DND-41 (cell line): ENCODE measurements at places on chromosomes 2 and 18.
A peak's percentile ranks its signal among the peaks of the same experiment; 100 is the strongest.

GRCh38 chr2:65749545-65749944 is 317.1 kb upstream of the SPRED2 start:
- no peak overlapping the region for H3K4me3 ChIP-seq
- DNase-seq: no peak
- H3K4me1 ChIP-seq: no peaks in the 10 kb centered on the region
- no peak overlapping the region for H3K27ac ChIP-seq
- no peaks in the 10 kb centered on the region for H3K27me3 ChIP-seq

- H3K4me1 ChIP-seq: no peaks in the 10 kb centered on the region
- DNase-seq: peak; percentile 22
- H3K27me3 ChIP-seq: no peaks in the 10 kb centered on the region
- H3K36me3 ChIP-seq: peaks cover 56% of the 10 kb centered on the region
- H3K27ac ChIP-seq: peak overlapping the region; percentile 11; the same call in 1 of the 2 replicates
Observed at GRCh38 chr2:216665717-216666116, 29.6 kb downstream of the IGFBP5 start.

DNA sequence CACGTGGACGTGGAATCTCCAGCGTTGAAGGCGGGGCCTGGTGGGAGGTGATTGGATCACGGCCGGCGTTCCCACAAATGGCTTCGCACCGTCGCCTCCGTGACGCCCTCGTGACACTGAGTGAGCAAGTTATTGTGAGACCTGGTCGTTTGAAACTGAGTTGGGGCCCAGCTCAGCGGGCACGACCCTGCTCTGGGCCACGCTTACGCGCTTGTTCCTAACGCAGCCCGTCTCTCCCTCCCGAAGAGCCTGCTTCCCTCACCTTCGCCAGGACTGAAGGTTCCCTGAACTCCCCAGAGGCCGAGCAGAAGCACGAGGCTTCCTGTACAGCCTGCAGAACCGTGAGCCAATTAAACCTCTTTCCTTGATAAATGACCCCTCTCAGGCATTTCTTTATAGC is 121.8 kb downstream of the RTP5 start:
- peaks cover under 1% of the 10 kb centered on the region; the same call in 1 of the 2 replicates for H3K4me1 ChIP-seq
- H3K36me3 ChIP-seq: no peaks in the 10 kb centered on the region
- no peak overlapping the region for H3K4me3 ChIP-seq
- DNase-seq: no peak
- no peak overlapping the region for H3K27ac ChIP-seq

DNA sequence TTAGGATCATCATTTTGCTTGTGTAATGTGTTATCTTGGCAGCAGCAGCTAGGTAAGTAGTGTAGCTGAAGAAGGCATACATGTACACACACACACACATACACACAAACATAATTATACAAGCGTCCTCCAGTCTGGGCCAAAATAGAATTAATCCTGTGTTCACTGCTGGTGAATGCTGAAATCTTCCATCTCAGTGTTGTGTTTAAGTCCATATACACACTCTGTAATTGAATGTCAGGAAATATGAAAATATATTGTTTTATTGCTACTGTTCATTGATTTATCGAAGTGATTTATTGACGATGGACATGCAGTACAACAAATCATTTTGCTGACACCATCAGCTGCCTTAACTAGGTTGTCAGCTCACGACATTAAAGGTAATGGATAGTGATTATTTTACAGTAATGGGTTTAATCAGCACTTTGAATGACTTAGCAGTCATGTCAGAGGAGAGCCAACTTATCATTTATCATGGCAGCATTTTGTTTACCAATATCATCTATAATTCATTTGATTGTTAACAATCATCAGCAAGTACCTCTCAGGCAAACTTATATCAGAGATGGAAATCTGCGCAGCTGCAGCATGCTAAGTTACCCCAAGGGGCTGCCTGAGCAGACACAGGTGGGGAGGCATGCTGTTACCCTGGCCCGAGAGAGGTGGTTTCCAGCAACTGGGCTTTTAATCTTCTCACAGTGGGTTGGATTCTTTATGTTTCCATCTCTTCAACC is 83.7 kb upstream of the FSHR start:
- no peak overlapping the region for H3K4me3 ChIP-seq
- no peaks in the 10 kb centered on the region for H3K36me3 ChIP-seq
- DNase-seq: no peak
- H3K27ac ChIP-seq: no peak overlapping the region
- H3K27me3 ChIP-seq: peaks cover 2% of the 10 kb centered on the region
- H3K4me1 ChIP-seq: no peaks in the 10 kb centered on the region

- peaks cover 8% of the 10 kb centered on the region; the same call in 1 of the 2 replicates for H3K4me1 ChIP-seq
- no peak overlapping the region for H3K4me3 ChIP-seq
- no peaks in the 10 kb centered on the region for H3K36me3 ChIP-seq
- no peak overlapping the region for H3K27ac ChIP-seq
- no peak for DNase-seq
Observed at GRCh38 chr2:213161759-213162515, 10.5 kb upstream of the IKZF2 start.

DNA sequence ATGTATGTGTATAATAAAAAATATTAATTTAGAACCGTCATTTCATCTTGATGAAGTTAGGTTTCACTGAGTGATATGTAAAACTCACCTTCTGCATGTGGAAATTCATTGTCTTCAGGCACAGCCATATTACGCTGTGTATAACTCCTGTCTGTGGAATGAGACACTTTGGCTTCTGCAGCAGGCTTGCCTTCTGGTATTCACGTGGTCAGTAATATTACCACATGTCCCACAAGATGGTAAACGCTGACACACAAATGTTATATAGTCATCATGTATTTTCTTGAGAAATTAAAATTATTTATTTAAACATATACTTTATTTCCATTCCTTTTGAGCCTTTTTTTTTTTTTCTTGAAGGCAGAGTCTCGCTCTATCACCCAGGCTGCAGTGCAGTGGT is 25.1 kb upstream of the AAK1 start:
- H3K4me3 ChIP-seq: no peak overlapping the region
- no peaks in the 10 kb centered on the region for H3K27me3 ChIP-seq
- H3K27ac ChIP-seq: no peak overlapping the region

DNA sequence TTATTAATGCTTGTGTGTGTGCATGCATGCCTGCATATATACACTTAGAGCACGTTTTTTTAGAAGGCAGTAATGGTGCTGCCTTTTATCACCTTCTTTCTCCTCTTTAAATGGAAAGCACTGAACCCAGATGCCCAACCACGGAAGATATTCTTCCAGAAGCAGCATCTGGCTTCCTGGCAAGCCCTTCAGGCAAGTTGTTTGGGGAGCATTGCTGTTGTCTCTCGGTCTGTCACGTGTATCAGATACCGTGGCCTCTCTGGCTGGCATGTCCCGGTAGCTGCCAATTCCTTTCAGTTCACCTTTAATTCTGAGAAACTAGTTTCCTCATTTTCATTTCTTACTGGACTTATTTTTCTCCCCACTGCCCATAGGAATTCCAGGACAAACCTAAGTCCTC is 587.8 kb downstream of the ARHGAP15 start:
- no peak overlapping the region for H3K27ac ChIP-seq
- no peaks in the 10 kb centered on the region for H3K4me1 ChIP-seq
- no peak overlapping the region for H3K4me3 ChIP-seq
- no peaks in the 10 kb centered on the region for H3K27me3 ChIP-seq
- DNase-seq: no peak
- peaks cover 38% of the 10 kb centered on the region for H3K36me3 ChIP-seq

GRCh38 chr18:71116535-71116934 is 827.7 kb downstream of the SOCS6 start:
- no peak for DNase-seq
- no peaks in the 10 kb centered on the region for H3K4me1 ChIP-seq
- no peaks in the 10 kb centered on the region for H3K36me3 ChIP-seq
- no peak overlapping the region for H3K27ac ChIP-seq
- no peaks in the 10 kb centered on the region for H3K27me3 ChIP-seq

GRCh38 chr18:8526332-8526731 is 82.9 kb upstream of the RAB12 start:
- H3K27me3 ChIP-seq: no peaks in the 10 kb centered on the region
- H3K27ac ChIP-seq: no peak overlapping the region
- no peak for DNase-seq
- no peaks in the 10 kb centered on the region for H3K36me3 ChIP-seq
- H3K4me1 ChIP-seq: no peaks in the 10 kb centered on the region
- no peak overlapping the region for H3K4me3 ChIP-seq

GRCh38 chr2:98282109-98282508 is 64.1 kb upstream of the CNGA3 start:
- peaks cover 16% of the 10 kb centered on the region for H3K27me3 ChIP-seq
- DNase-seq: no peak
- H3K27ac ChIP-seq: no peak overlapping the region
- H3K4me1 ChIP-seq: no peaks in the 10 kb centered on the region
- H3K36me3 ChIP-seq: no peaks in the 10 kb centered on the region

DNA sequence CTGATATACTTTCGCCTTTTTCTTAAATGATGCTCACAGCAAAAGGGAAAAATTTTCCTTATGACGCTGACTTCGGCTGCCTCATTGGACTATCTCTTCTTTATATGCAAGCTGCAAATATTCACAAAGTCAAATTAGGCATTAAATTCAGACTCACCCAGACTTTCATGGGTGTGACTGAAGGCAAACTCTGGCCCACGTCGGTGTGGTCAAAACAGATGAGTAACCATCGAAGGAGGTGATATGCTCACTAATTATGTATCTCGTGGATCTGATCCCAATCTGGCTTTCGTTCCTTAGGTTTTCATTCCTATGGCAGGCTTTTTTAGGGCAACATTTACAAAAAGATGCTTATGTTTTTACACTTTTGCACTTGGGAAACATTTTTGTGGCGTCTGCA is 36.6 kb downstream of the FAM124B start:
- no peak overlapping the region for H3K4me3 ChIP-seq
- no peaks in the 10 kb centered on the region for H3K36me3 ChIP-seq
- no peaks in the 10 kb centered on the region for H3K27me3 ChIP-seq
- no peaks in the 10 kb centered on the region for H3K4me1 ChIP-seq

GRCh38 chr2:160261732-160262131 is 61.7 kb upstream of the ITGB6 start:
- H3K4me3 ChIP-seq: no peak overlapping the region
- DNase-seq: no peak
- no peak overlapping the region for H3K27ac ChIP-seq
- H3K27me3 ChIP-seq: no peaks in the 10 kb centered on the region
- no peaks in the 10 kb centered on the region for H3K36me3 ChIP-seq

DNA sequence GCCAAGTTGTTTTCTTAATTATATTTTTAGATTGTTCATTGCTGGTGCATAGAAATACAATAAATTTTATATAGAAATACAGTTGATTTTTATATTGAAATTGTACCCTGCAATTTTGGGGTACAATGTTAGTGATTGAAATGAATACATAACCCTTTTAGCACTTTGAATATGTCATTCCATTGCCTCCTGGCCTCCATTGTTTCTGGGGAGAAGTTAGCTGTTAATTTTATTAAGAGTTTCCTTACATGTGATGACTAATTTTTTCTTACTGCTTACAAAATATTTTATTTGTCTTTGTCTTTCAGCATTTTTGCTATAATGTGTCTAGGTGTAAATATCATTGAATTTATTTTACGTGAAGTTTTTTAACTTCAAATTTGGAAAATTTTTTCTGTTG is 176.5 kb upstream of the DCC start:
- no peak overlapping the region for H3K27ac ChIP-seq
- no peak overlapping the region for H3K4me3 ChIP-seq
- DNase-seq: no peak
- H3K36me3 ChIP-seq: no peaks in the 10 kb centered on the region
- no peaks in the 10 kb centered on the region for H3K27me3 ChIP-seq
- no peaks in the 10 kb centered on the region for H3K4me1 ChIP-seq

GRCh38 chr2:26169681-26170414 is 3.0 kb upstream of the GAREM2 start:
- H3K27me3 ChIP-seq: no peaks in the 10 kb centered on the region
- no peak overlapping the region for H3K4me3 ChIP-seq
- H3K27ac ChIP-seq: no peak overlapping the region
- no peaks in the 10 kb centered on the region for H3K4me1 ChIP-seq
- H3K36me3 ChIP-seq: no peaks in the 10 kb centered on the region

- no peaks in the 10 kb centered on the region for H3K4me1 ChIP-seq
- no peak overlapping the region for H3K4me3 ChIP-seq
- no peak for DNase-seq
- peaks cover 3% of the 10 kb centered on the region for H3K27me3 ChIP-seq
Observed at GRCh38 chr18:34023471-34023870, 201.2 kb downstream of the NOL4 start.

DNA sequence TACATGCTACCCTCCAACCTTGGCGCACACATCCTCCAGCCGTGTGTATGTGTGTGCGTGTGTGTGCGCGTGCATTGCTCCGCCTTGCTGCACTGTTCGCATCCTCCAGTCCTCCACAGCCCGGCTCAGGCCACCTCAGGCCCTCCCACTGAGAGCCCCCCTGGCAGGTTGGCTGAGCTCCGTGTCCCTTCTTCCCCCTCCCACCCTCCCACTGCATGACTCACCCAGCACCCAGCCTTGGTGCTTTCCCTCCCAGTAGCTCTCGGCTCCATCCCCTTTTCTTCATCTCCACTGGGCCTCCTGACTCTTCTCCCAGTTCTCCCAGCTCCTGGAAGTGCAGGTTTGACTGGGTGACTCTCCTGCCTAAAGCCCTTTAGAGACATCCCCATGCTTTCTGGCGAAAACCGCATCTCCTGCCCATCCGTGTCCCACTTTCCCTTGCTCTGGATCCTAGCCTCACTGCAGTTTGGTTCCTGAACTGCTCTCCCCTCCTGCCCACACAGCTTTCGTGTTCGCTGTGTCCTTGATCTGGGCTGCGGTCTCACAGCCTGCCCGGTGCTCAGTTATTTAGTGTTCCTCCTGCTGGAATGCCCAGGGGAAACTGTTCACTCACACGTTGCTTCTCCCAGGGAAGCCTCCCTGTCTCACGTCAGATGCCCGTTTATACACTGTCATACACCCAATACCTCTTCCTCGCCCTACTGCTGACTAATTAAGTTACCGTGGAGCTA is 4.9 kb downstream of the TMEM177 start:
- DNase-seq: no peak
- H3K36me3 ChIP-seq: peaks cover 38% of the 10 kb centered on the region
- peaks cover 18% of the 10 kb centered on the region for H3K4me1 ChIP-seq
- no peak overlapping the region for H3K4me3 ChIP-seq

GRCh38 chr18:26421503-26421902 is 126.8 kb downstream of the KCTD1 start:
- no peak for DNase-seq
- peaks cover 3% of the 10 kb centered on the region; the same call in 1 of the 2 replicates for H3K4me1 ChIP-seq
- no peaks in the 10 kb centered on the region for H3K27me3 ChIP-seq
- H3K36me3 ChIP-seq: no peaks in the 10 kb centered on the region
- no peak overlapping the region for H3K4me3 ChIP-seq
- H3K27ac ChIP-seq: no peak overlapping the region

- no peaks in the 10 kb centered on the region for H3K36me3 ChIP-seq
- H3K4me1 ChIP-seq: no peaks in the 10 kb centered on the region
- no peaks in the 10 kb centered on the region for H3K27me3 ChIP-seq
- H3K27ac ChIP-seq: no peak overlapping the region
Observed at GRCh38 chr18:27118973-27119372, 66.1 kb downstream of the CHST9 start.

GRCh38 chr2:9697909-9698308 is 67.1 kb upstream of the YWHAQ start:
- no peak overlapping the region for H3K27ac ChIP-seq
- DNase-seq: no peak
- H3K4me1 ChIP-seq: no peaks in the 10 kb centered on the region
